ENCODE measurements at places on chromosomes 1 and 21. TPM values are rescaled to one million over a fixed set of nuclear protein-coding genes. Genes with fewer than 3 reads are reported as not detected.

The L1TD1 gene
- not detected for total RNA-seq

The WNT9A gene
- 4.1 TPM for total RNA-seq

The C1orf87 gene
- not detected for total RNA-seq

The S100A5 gene
- not detected for total RNA-seq

The KCNT2 gene
- total RNA-seq = 1.4 TPM

The KRTAP19-3 gene
- total RNA-seq = not detected

- DNase-seq = no peak
These were observed 1611.6 kb downstream of the NCAM2 start for GRCh38 chr21:22609802-22610201.

- no peak for DNase-seq
These were observed 52.8 kb downstream of the SPSB1 start for GRCh38 chr1:9345471-9345870.

GRCh38 chr1:24732186-24732885, 12.9 kb upstream of the CLIC4 start:
- no peak for DNase-seq

DNA sequence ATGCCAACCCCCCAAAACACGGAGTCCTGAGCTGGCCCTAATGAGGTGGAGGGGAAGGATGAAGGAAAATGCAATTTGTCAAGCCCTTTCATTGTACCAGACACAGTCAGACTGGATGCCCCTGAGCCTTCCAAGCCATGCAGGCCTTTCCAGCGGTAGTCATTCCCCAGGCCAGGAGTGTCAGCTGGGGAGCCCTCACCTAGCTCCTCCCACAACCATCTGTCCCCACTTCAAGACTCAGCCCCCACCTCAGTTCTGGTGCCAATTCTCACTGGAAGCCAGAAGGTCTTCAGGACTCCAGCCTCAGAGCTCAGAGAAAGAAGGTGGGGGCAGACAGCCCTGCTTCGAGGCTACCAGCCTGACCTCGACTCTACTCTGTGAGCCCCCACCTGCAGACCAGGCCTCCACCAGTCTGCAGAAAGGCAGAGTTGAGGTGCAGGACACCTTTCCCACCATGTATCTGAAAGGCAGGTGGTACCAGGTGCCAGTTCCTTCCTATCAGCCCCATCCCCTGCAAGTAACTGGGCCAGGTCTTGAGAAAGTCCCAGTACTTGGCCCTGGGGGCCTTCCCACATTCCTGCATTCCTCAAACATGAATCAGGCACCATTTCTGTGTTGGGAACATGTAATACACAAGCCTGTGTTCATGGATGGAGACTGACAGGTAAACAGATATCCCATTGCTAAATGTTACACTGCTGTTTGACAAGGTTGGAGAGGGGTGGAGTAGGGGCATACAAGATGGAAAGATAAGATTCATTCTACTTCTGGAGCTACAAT, 180.6 kb upstream of the EDN2 start:
- DNase-seq = peak; percentile 46

DNA sequence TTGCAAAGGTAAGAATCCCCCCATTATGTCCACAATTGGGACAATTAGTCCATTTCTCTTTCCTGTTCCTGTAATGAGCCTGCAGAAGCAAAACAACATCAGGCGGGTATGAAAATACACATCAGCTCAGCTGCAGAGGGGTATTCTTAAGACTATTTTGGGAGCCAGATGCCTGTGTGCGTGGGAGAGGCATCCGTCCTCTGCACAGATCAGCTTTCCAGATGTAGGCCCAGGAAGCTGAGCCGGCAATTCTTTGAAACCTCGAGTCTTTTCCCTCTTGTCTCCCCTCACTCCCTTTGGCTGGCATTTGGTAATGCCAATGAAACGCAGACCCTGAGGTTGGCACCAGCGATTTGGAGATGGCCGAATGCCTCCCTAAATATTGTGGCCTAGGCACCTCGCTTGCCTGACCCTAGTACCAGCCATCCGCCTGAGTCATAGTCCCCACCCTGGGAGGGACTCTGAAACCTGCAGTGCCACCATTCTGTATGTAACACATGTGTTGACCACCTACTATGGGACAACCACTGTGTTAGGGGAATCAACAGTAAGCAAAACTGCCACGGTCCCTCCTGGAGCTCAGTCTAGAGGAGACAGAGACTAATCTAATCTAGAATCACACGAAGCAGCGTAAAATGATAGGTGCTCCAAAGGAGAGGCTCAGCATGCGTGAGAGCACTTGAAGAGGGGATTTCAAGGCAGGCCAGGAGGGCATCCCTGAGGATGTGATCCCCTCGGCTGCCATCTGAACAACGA, 603.0 kb downstream of the MATN1 start:
- DNase-seq = no peak

GRCh38 chr1:168728473-168729404, at the start of gene DPT:
DPT (minus strand) TSS chr1:168729206; CDS start chr1:168729174, 32 bp downstream.
- DNase-seq = no peak

DNA sequence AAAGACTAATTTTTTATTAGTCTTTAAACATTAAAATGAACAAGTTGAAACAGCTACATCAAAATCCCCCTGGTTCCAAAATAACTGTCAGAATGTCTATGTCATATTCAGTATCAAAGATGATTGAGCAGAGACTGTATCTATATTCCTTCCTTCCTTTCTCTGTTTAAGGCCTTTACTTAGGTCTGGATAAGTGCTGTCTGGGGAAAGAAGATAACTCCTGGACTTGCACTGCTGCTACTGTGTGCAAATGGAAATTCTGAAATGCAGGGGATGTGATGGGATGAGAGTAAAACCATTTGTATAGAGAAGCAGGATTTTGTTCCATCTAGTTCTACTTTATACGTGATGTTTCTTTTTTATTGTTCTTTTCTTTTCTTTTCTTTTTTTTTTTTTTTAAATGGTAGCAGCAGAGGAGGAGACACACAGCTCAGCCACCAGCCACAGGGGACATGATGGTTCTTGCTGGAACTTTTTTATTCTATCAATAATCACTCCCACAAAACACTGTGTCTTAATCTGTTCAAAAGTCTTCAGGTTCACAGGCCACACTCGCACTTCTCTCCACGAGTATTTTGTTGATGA, 33.6 kb upstream of the FOXE3 start:
- no peak for DNase-seq

GRCh38 chr21:15966231-15966630, 236.4 kb downstream of the USP25 start:
- no peak for DNase-seq

GRCh38 chr1:208809876-208810275, 565.7 kb upstream of the PLXNA2 start:
- peak; percentile 43 for DNase-seq

DNA sequence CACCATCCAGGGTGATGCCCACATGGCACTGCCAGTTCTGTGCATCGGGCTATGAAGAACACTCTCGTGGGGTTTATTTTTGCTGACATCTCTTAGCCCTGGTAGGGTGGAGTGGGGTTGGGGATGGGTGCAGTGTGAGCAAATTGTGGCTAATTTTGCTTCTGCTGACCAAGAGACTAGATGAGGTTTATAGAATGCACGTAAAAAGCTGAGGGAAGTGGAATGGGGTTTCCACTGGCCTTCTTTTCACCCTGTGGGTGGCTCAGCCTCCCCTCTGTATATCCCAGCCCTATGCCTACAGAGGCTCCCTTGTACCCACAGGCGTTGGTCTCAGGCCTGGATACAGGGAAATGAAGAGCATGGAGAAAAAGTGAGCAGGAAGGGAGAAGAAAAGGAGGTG, 44.1 kb upstream of the RAB4A start:
- DNase-seq = no peak

GRCh38 chr1:18805150-18805879, 54.1 kb downstream of the TAS1R2 start:
- DNase-seq = no peak

DNA sequence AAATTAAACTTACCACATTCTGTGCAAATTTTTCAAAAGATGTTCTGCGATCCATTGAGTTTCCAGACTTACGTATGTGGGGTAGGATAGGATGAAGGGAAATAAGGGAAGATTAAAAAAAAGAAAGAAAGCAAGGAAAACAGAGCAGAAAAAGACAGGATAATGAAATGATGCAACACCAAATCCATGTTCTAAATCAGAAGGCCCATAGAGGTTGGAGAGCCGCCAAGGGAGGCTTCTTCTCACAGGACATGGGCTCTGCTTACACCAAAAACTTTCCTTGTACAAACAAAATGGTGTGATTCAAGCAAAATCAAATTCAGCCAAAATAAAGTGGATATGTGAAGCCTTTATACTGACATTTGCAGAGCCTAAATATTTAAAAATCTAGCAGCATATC, 189.5 kb upstream of the GREM2 start:
- no peak for DNase-seq

- no peak for DNase-seq
These were observed 265.3 kb downstream of the SPATA17 start for GRCh38 chr1:217896490-217896889.

DNA sequence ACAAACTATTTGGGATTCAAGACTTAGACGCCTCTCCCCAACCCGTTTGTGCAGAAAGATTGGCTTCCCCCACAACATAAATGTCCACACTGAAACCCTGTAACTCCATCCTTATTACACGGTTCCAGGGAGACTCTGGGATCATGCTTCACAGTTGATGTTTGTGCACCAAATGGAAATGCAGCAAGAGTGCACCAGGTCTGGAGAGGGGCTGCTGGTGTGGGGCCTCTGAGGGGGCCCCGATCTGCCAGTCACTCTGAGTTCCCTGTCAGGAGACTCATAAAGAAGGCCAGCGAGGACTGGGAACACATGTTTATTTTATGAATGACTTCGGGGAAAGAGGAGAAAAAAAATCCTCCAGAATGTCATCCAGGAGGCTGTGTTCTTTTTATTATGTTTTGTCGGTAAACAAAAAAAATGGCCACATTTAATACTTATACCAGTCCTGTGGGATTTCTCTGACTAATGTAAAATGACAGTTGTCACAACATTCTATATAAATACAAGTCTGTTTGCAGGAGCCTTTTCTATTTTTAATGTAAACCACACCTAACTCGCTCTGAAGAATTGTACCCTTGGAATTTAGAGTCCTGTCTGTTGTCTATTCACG, 439.1 kb upstream of the VAMP3 start:
- DNase-seq = no peak

GRCh38 chr1:1198423-1199140, 7.8 kb downstream of the TNFRSF18 start:
- DNase-seq = no peak

DNA sequence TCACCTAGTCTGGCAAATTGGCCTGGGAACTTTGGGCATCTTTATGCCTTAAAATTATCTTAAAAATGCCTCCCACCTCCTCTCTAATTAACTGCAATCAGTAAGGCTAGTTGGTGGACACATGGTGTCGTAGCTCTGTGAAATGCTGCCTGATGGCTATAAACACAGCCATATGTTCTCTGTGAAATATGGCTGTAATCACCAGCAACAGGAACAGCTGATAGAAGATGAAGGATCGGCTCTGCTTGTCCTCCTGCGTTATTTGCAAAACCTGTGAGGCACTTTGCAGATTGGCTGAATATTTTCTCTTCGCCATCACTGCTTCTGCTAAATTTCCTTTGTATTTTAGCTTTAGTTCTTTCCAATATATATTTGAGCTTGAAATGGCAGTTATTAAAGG, 419.6 kb downstream of the RWDD3 start:
- no peak for DNase-seq

GRCh38 chr1:39842836-39843235, 40.5 kb downstream of the TRIT1 start:
- DNase-seq = no peak

DNA sequence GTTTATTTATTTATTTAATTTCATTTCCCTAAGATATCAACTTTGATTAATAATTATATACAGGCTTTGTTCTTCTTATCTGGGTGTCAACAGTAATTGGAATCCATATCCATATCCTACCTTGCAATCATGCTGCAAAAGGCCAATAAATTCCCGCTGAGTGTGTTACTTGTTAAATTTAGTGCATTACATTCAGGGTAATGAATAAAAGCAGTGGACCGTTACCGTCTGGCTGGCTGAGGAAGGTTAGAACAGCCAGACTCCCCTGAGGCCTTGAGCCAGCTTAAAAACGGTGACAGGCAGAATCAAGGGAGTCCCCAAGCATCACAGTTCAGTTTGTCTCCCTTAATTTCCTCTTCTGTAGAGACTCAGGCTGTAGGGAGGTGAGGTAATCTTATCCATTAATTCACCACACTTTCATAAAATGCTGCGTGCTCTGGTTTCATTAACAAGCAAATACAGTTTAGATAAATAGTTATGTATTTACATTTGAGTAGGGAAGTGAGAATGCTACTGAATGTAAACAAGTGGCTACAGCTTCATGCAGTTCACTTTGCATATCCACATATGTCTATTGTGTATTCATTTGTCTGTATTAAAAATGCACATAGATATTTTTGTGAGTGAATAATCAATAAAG, 888.2 kb upstream of the CXADR start:
- no peak for DNase-seq
